Nephron progenitor cell (in vitro differentiated cells): ENCODE measurements at places on chromosomes 4 and X.

GRCh38 chrX:71098302-71098701 is 2.7 kb downstream of the FOXO4 start:
- peak; percentile 51 for DNase-seq

GRCh38 chr4:76882630-76883029 is 15.3 kb downstream of the SOWAHB start:
- no peak for DNase-seq

DNA sequence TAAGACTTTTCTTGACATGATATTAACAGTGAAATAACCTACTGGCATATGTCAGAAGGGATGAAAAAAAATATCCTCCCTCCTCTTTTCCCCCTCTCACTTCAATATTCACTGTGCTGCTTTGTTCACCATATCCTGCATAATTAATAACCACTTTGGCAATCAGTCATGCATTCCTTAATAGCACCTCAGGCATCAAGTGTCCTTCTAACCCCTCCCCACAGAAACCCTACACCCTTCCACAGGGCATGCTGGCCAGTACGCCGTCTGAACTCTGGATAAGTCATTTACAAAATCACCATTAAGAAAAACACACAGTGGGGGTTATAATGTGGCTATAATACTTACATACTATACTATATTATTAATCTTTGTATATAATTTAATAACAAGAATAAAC is 165.9 kb downstream of the PDGFC start:
- peak; percentile 41 for DNase-seq

DNA sequence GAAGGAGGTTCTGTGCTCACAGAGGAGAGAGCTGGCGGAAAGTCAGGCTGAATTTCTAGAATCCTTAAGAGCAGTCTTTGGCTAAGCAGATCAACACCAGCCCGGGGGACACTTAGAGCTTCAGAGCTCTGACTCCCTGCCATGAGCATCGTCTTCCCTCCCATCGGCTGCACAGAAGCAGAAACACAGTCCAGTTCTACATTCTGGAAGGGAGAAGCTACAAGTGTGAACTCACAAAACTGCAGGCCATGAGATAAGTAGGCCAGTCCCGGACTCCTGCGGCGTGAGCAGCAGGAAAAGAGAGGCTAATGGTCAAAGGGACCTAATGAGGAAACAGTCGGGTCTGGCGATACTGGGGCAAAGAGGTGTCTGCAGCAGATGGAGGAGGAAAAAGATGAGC is 211.5 kb downstream of the DHX15 start:
- no peak for DNase-seq

GRCh38 chrX:131801911-131802310 is 221.2 kb upstream of the STK26 start:
- DNase-seq = no peak

- DNase-seq = no peak
Measured at GRCh38 chr4:6071959-6072720, 53.9 kb upstream of the C4orf50 start.

DNA sequence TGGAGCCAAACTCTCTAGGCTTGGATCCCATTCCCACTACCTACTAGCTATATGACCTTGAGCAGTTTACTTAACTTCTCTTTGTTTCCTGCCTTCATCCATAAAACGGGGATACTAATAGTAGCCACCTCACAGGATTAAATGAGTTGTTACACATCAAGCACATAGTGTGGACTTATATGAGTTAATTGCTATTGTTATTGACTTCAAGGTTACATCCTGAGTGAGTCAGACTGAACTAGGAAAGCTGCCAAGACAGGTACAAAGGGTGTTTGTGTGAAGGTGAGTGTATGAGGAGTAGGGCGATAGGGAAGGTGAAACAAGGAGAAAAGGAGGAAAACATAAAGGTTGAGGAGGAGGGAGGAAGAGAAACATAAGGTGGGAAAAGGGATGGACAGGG is 32.2 kb downstream of the TFDP3 start:
- DNase-seq = no peak

DNA sequence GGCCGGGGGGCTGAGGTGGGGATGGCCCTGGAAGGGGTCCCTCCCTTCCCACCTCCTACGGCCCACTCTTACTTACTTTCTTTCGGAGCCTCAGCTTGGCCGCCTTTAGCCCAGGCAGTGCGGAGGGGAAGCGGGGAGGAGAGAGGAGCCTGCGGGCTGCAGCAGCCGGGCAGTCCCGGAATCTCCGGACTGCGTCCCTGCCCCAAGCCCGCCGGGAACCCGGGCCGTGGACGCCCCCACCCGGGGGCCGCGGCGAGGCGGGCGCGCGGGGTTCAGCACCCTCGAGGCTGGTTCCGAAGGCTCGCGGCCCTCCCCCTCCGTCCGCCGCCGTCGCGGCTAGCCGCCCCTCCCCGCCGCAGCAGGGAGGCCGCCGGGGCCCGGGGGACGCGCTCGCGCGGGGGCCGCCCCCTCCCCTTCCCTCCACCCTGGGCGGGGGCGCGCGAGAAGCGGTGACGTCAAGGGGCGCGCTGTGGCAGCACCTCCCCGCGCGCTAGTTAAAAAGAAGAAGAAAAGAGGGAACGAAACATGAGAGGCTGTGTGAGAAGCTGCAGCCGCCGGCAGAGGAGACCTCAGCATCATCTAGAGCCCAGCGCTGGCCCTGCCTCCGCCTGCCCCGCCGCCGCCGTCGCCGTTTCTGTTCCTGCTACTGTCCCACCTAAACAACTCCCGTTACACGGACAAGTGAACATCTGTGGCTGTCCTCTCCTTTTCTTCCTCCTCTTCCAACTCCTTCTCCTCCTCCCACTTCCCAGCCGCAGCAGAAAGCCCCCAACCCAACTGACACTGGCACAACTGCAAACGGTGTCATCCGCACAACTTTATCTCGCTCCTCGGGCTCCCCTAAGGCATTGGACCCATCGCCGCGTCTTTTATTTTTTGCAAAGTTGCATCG is at the start of gene HHIP:
Gene HHIP (plus strand): TSS at position 526 of the 892 bp plus-strand sequence. CDS start 520 bp downstream, outside the sequence.
- DNase-seq = peak; percentile 83

DNA sequence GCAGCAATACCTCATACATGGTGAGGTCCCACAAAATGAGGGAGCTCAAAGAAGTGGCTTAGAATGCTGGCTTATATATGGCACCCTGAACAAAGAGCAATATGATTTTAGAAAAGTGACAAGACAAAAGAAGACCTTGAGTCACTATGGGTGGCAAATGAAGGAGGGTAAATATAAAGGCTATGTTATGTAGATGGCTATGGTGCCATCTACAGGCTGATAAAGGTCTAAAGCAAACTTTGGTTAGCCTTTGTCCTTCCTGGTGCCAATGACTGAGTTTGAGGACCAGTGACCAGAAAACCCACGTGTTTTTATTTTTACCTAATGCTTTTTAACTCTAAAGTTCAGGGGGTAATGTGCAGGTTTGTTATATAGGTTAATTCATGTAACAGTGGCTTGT is 151.8 kb downstream of the CCNG2 start:
- DNase-seq = no peak

GRCh38 chr4:89914609-89915550 is 20.2 kb downstream of the MMRN1 start:
- DNase-seq = no peak

DNA sequence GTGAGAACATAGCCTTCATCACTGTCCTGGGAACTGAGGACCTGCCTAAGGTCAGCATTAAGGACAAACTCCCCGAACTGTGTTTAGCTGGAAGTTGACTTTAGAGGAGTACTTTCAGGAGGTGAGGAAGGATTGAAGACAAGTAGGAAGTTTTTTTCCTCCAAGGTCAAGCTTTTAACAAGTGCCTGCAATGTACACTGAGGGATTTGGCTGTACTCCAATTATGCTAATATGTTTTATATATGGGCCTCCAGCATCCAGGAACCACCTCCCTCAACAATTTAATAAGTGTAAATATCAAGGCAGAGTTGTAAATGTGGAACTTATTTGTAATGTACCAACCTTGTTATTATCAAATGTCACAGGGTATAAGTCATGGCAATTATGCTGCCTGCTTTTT is 726.2 kb downstream of the RPA4 start:
- no peak for DNase-seq

DNA sequence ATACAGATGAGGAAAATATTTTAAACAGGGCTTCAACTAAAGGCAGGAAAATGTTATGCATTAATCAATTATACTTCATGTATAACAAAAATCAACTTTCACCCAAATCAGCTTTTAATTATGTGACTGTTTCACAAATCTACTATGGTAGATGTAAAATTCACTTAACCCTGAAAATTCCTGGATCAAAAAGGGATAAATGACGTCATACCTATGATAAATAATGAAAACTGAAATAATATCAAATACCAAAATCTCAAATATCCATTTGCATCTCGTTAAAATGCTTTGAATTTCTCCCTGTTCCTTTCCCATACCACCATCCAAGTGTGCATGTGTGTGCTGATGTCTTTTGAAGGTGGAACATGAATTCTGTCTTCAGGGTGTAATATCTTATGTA is 11.5 kb downstream of the S100G start:
- no peak for DNase-seq

GRCh38 chr4:52982255-52982945 is 120.3 kb downstream of the RASL11B start:
- DNase-seq = peak; percentile 8

- peak; percentile 86 for DNase-seq
Measured at GRCh38 chrX:2500091-2500802, 529 bp downstream of the DHRSX start.

GRCh38 chr4:54095110-54095825 is 4.7 kb upstream of the GSX2 start:
- peak; percentile 35 for DNase-seq

- DNase-seq = no peak
Measured at GRCh38 chr4:137343221-137343620, 189.1 kb downstream of the PCDH18 start.

DNA sequence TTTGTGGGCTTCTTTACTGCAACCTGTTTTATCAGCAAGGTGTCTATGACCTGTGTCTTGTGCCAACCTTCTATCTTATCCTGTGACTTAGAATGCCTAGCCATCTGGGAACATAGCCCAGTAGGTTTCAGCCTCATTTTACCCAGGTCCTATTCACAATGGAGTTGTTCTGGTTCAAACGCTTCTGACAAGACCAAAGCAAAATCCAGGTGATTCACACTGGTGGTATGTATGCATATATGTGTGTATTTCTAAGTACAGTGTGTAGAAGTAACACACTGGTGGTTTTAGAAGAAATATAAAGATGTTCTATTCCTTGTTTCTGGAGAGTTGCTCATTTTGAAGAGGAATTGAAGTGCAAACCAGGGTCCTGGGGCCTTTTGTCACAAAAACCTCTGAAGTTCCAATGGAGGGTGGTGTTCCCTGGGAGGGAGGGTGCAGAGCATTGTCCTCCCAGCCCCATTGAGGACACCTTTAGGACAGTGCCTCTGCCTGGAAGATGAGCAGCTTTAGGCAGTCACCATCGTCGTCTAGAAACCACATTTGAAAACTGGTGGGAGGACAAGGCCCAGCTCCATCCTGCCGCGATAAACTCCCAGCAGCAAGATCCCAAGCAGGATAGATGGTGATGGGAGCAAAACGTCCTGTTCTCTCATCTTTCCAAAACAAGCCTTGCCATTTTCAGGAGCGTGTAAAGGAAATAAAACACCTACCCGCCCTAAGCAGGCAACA is 191.4 kb downstream of the TSPAN5 start:
- no peak for DNase-seq

- no peak for DNase-seq
Measured at GRCh38 chr4:1374706-1375045, 27.7 kb downstream of the UVSSA start.

DNA sequence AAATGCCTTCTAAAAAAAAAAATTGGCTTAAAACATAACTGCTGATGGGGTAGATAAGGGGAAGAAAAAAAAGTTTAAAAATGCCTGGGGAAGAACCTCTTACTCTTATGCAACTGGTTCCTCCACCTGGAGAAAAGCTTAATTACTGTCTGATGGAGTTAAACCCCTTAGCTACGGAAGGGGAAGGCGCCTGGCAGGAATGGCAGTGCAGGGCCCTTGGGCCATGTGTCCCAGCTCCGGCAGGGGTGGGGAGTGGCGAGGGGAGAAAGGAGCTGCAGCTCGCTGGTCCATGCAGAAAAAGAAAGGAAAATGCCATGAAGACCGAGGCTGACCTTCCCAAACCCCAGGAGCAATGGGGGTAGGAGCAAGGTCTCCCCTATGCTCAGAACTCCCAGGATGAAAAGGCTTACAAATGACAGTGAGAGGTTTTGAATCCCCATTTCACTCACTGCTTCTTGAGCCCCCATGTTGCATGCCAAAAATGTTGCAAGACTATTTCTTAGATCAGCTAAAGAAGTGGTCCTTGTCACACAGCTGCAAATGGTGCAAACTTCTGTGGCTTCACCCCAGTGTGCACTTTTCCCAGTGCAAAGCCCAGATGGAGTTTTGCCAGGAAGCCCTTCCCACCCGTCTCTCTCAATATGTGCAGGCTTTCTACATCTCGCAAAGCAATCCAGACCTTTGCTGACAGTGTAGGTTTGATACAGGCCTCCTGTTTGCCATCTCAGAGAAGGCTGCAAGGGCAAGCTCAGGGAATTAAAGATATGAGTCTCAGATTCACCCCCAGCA is 204.8 kb upstream of the CT83 start:
- DNase-seq = no peak

DNA sequence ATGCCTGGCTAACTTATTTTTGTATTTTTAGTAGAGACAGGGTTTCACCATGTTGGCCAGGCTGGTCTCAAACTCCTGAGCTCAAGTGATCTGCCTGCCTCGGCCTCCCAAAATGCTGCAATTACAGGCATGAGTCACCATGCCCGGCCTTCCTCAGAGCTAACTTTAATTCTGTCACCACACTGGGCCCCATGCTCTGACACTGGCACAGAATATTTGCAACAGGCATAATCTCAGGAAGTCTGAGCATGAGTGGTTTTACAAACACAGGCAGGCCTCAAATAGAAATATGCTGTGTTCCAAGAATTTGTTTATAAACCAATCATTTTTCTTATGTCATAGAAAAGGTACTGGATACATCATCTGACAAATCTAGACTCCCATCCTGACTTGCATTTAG is 32.7 kb upstream of the FAM9C start:
- DNase-seq = no peak

- no peak for DNase-seq
Measured at GRCh38 chr4:54942721-54943120, 182.7 kb downstream of the KDR start.

DNA sequence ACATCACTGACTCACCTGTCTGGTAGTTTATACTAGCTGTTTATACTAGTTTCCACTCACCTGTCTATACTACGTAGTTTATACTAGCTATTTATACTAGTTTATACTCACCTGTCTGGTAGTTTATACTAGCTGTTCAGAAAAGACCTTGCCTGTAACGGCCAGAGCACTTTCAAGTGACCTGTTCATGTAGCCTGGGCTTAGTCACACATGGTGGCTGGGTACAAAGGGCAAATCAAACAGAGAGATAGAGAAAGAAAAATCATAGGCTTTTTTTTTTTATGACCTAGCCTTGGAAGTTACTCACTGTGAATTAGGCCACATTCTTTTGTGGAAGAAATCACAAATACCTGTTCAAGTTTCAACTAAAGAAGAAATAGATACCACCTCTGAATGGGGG is 30.7 kb upstream of the SPANXN4 start:
- no peak for DNase-seq

DNA sequence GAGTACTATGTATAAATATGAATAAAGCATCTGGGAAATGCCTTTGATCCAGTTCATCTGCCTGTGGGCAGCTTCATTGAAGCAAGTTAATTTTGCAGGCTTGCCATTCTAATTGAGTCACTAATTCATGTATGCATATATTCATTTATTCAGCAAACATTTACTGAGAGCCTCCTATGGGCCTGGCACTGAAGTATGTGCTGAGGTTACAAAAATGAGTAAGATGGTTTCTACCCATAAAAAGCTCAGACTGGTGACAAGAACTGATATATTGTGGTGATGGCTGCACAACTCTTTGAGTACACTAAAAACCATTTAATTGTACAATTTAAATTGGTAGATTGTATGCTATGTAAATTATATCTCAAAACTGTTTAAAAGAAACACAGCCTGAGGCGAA is 1.1 kb upstream of the MRPL1 start:
- no peak for DNase-seq

- no peak for DNase-seq
Measured at GRCh38 chr4:3662516-3662915, 103.7 kb upstream of the ADRA2C start.
